ENCODE measurements at places on chromosomes 12 and 14.
A peak's percentile ranks its signal among the peaks of the same experiment; 100 is the strongest.

DNA sequence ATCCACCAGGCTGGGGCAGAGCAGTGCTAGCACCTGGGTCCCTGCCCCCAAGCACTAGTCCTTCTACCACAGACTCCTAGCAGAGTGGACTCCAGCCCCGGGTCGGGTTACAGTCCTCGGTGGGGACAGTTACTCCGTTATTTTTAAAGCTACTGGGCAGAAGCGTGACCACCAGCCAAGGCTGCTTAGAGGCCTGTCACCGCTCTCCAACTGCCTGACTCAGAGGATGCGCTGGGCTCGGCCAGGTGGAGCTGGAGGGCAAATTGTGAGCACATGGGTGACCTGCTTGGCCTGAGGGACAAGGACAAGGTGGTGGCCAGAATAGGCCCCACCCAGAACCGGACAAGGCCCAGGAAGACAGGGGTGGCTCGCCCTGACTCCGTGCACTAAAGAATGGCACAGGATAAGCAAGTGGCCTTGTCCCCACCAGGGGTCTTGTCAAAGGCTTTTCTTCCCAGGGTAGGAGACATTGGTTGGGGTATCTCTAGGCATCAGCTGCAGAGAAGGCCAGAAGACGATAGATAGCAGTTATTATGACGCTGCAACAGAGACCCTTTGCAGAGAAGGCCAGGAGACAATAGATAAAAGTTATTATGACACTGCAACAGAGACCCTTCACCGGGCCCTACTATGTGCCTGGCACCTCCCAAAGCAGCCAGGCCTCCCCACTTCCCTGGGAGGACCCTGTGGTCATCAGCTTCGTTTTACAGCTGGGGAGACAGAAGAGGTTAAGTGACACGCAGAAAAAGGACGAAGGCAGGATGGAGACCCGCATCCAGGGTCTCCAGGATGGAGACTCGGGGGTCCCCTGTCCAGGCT is 1.6 kb downstream of the ABCB9 start:
- no peak for DNase-seq

DNA sequence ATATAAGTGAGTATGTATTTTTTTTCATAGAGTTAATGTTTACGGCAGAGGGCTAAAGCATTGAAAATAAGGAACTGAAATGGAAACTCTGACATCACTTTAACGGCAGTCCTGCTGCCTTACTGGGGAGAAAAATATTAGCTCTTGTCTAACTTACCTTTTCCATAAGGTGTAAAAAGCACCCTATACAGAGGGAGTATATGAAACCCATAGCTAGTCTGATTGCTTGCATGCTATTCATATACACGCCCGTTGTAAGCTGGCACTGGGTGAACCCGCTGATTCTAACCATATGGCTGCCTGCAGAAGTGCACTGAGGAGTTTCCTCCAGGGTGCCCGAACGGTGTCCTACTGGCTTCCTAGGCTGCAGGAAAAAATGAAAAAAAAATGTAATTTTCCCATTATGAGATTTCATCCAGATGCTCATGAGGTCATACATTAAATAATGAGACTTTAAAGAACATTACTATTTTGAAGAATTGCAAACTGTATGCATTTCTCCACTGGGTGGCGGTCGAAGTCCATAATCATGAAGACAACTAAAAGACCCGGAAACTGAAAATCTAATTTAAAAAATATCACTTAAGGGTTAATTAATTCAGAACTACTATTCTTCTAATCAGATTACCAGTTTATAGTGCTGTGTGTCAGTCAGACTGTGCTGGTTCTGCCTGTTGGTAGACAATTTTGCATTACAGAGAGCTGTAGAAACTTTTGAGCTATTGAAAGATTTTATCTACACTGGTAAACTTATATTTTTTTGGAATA is 144.7 kb downstream of the ALX1 start:
- DNase-seq, result no peak

- peak; percentile 56 for DNase-seq
These were observed 24.8 kb downstream of the CLECL1 start for GRCh38 chr12:9707864-9708808.

DNA sequence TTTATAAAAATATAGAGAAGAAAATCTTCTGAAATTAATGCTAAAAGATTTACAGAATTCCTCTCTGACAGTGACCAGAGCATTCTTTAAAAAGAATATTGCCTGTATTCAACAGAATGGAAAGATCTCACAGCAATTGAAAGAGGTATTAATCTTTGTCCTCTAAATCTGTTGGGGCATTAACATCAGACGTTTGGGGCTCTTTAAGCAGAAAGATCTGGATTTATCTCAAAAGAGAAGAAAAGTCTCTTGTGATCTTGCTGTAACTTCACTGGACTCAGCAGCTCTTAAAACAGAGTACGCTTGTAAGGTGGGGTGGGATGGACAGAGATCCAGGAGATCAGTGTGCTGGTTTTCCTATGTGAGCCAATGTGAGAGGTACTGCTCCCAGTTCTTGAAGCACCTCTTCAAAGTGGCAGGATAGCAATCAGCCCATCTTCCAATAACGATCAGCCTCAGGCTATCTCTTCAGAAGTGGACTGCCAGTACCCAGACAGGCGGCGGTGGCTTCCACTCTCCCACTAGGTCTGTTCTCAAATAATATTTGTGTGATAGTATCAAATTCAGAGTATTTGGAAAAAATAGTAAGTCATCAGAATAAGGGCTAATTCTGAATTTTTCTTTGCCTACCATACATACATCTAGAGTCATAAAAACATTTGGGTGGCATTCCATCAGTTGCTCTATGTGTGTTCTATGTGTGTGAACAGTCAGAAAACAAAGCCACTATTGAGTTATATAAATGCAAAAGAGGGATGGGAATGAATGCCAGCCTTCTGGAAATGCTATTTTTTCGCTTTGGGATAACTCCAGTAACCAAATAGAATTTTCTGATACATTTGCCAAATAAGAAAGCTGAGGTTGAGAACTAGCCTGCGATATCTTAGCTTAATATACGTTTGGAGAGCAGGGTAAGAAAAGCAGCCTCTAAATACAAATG is 237.4 kb upstream of the RGS6 start:
- no peak for DNase-seq

- DNase-seq, result no peak
These were observed 25.5 kb downstream of the RBM19 start for GRCh38 chr12:113940357-113941207.

GRCh38 chr14:93749076-93749420 is 39.2 kb downstream of the PRIMA1 start:
- DNase-seq, result no peak

GRCh38 chr14:105840266-105841021 is 314.1 kb downstream of the TMEM121 start:
- no peak for DNase-seq

- DNase-seq, result no peak
These were observed 160.6 kb downstream of the CAPZA3 start for GRCh38 chr12:18898470-18898869.

- no peak for DNase-seq
These were observed 14.1 kb upstream of the NUMB start for GRCh38 chr14:73472185-73473114.

GRCh38 chr14:72541546-72541945 is 352.4 kb downstream of the DPF3 start:
- no peak for DNase-seq

Data from T follicular helper cell (primary cell).